Left renal cortex interstitium (tissue), 4 donors: ENCODE measurements at places on chromosomes 2 and 18.

DNA sequence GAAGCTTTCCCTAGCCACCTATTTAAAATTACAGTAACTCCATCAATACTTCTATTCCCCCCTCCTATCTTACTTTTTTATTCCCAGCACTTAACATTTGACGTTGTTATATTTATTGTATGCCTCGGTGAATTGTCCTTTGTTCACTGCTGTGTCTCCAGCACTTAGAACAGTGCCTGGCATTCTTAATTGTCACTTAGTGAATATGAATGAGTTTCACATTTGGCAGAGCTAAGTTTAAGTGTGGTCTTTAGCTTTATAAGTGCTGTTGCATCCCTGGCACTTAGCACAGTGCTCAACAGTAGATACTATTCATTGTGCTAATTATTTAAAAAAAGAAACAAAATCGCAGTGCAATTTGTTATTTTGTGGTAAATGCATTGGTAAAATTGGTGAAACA lies 1.7 kb downstream of the RMP24 start:
- DNase-seq, result no peak

- DNase-seq, result no peak
Measured at GRCh38 chr2:65992198-65992554, 442.7 kb upstream of the MEIS1 start.

DNA sequence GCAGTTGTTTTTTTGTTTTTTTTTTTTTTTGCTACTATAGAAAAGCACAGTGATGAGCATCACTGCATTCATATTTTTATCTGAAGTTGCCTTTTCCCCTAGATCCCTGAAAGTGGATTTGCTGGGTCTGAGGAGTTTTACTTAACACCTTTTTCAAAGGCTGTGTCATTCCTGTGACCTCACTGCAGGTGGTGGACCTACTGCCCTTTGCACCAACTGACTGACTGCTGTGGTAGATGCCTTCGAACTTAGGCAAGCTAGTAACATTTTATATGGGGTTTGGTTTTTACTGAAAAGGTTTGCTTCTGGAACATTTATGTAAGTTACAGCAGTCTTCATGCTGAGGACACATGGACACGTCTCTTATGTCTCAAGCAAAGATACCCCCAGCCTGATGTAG lies 36.2 kb downstream of the SPTBN1 start:
- no peak for DNase-seq

DNA sequence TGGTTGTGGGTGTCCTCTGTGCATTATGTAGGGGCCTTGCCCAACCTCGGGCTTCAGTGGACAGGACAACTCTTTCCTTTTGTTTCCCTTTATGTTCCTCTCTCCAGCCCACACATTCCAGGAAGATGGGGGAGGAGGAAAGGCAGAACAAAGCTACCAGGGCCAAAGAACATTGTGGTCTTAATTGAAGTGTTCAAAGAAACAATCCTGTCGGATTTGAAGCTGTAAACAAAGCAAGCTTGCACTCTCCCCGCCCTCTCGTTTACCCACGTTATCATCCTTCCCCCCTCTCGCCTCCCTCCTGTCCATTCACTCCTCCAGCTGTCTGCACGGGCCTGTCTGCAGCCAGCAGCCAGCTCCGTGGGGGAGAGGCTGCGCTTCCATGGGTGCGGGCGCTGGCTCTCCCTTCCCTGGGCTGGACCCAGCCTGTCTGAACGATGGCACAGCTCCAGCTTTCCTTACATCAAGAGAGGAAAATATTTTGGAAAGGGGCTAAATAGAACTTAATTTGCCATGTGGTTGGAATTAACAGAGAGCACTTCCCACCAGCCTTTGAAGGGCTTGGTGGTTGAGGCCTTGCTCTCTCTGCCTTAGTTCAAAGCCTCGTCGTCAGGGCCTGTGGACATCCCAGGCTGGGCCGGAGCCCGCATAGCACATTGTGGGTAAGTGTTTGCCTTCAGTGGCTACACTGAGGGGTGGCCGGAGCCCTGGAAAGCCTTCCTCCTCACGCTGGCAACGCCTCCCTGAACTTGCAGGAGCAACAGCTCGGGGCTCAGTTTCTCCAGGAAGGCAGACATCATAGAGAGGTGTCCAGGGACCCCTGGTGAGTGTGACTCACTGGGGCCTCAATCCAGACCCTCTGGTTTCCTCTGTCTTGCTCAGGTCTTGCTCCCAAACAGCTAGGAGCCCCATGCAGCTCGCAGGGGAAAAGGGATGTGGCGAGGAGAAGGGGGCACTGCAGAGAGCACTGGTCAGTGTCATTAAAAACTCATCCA lies 60.6 kb upstream of the HS6ST1 start:
- DNase-seq, result no peak

DNA sequence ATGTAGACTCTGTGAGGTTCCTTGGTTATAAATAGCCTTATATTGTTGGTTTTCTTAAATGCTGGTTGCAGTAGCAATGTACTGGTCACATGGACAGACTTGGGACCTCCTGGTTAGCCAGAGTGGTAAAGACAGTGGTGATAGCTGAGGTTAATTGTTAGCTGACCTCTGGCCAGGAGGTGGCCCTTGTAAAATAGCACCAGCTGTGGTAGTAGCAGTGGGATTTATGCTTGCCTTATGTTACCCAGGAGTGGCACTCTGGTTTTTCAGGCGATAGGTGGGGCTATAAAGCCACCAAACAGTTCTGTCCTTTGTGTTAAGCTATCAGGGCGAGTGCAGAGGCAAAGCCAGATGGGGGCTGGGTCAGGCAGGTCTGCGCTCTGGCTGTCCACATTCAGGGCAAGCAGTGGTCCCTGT lies 94.8 kb upstream of the SRD5A2 start:
- DNase-seq, result no peak

- no peak for DNase-seq
Measured at GRCh38 chr2:171319164-171319810, 114.5 kb downstream of the METTL8 start.
